Psoas muscle (tissue), 8 donors: ENCODE measurements at places on chromosomes 1 and 21. TPM values are rescaled to one million over a fixed set of nuclear protein-coding genes. Genes with fewer than 3 reads are reported as not detected.

DNA sequence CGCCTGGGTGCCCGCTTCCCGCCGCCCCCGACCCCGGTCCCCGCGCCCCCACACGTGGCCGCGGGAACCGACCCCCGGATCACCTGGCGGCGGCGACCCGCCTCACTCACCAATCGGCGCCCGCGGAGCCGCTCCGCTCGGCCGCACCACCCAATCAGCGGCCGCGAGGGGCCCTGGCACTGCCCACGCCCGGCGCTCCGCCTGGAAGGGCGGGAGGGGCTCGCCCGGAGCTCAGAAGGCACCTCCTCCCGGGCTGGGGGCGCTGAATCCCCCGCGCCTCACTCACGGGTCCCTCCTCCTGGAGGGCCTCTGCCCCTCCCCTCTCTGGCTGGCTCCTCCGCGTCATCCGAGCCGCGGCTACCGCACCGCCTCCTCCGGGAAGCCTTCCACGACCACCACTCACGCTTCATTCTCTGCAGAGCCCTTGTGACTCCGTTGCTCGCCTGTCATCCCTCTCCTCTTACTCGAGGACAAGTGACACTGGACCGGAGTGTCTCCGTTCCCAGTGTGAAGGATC is 374 bp downstream of the SH2D5 start:
- H3K27me3 ChIP-seq: peaks cover 1% of the 10 kb centered on the region
- peaks cover 7% of the 10 kb centered on the region for H3K36me3 ChIP-seq
- peak overlapping the region; percentile 73 for H3K4me3 ChIP-seq
- H3K4me1 ChIP-seq: peaks cover 8% of the 10 kb centered on the region
- DNase-seq: peak; percentile 48
- H3K27ac ChIP-seq: peak overlapping the region; percentile 79

- H3K27me3 ChIP-seq: no peaks in the 10 kb centered on the region
- H3K4me3 ChIP-seq: no peak overlapping the region
- no peaks in the 10 kb centered on the region for H3K4me1 ChIP-seq
- H3K27ac ChIP-seq: no peak overlapping the region
These were observed 481.2 kb upstream of the NR5A2 start for GRCh38 chr1:199546323-199546722.

- H3K36me3 ChIP-seq: no peaks in the 10 kb centered on the region
- no peaks in the 10 kb centered on the region for H3K27me3 ChIP-seq
- H3K4me1 ChIP-seq: peaks cover 65% of the 10 kb centered on the region
- no peak for DNase-seq
- peak overlapping the region; percentile 77 for H3K27ac ChIP-seq
These were observed 13.2 kb downstream of the TP53BP2 start for GRCh38 chr1:223832637-223832943.

DNA sequence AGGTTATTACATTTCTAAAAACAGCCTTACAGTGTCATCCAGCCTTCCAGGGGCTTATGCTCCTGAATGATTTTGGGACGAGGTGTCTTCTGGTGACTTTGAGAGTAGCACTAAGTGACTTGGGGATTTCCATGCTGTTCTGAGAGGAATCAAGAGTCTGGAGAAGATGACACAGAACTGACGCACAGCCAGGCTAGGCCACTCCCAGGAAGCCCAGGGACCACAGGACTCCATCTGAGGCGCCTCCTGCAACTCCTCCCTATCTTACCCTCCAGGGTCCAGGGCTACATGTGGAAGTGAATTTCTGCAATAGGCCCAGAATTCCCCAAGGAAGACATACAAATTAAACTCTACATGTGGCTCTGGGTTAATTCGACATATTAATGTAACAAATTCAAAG is 92.5 kb downstream of the SLC25A24 start:
- H3K4me1 ChIP-seq: no peaks in the 10 kb centered on the region
- H3K27ac ChIP-seq: no peak overlapping the region
- no peaks in the 10 kb centered on the region for H3K27me3 ChIP-seq

DNA sequence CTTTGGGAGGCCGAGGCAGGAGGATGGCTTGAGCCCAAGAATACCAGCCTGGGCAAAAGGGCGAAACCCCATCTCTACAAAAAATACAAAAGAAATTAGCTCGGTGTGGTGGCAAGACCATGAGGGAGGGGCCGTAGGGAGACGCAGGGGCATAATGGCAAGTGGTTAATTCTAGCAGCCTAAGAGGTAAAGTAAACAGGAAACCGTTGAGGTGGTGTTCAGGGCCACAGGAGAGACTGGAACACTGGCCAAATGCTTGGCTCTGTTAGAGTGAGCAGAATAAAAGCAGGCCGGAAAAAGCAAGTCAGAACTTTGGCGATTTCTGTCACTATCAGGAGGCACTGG is 89.2 kb downstream of the RIPK4 start:
- no peak overlapping the region for H3K4me3 ChIP-seq
- DNase-seq: no peak
- no peaks in the 10 kb centered on the region for H3K4me1 ChIP-seq
- H3K27me3 ChIP-seq: peaks cover 12% of the 10 kb centered on the region
- no peaks in the 10 kb centered on the region for H3K36me3 ChIP-seq

DNA sequence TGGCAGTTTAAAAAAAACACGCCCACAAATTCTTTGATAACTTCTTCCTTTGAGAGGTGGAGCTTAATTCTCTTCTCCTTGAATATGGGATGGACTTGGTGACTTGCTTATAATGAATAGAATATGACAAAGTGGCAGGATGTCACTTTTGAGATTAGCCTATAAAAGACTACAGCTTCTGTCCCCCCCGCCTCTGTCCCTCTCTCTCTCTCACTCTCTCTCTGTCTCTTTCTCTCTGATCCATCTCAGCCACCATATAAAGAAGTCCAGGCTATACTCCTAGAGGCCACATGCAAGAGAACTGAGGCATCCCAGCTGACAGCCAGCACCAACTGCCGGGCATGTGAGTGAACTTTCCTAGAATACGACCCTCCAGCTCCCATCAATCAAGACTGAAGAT is 7.7 kb upstream of the DMBX1 start:
- no peaks in the 10 kb centered on the region for H3K4me1 ChIP-seq
- H3K4me3 ChIP-seq: no peak overlapping the region
- H3K27me3 ChIP-seq: no peaks in the 10 kb centered on the region
- no peaks in the 10 kb centered on the region for H3K36me3 ChIP-seq
- DNase-seq: no peak

GRCh38 chr1:168979276-168979675 is 127.2 kb upstream of the ATP1B1 start:
- no peaks in the 10 kb centered on the region for H3K4me1 ChIP-seq
- no peak for DNase-seq
- H3K4me3 ChIP-seq: no peak overlapping the region
- H3K27me3 ChIP-seq: no peaks in the 10 kb centered on the region
- H3K36me3 ChIP-seq: no peaks in the 10 kb centered on the region

DNA sequence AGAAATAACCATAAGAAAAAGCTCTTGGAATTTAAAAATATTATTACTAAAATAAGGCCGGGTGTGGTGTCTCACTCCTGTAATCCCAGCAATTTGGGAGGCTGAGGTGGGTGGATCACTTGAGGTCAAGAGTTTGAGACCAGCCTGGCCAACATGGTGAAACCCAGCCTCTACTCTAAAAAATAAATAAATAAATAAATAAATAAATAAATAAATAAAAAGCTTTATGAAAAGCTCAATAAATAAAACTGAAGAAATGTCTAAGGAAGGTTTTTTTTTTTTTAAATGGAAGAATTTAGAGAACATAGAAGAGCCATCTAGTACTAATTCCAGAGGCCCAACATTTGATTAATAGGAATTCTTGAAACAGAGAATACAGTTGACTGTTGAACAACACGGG is 249.1 kb upstream of the PROX1 start:
- H3K4me3 ChIP-seq: no peak overlapping the region
- H3K27me3 ChIP-seq: no peaks in the 10 kb centered on the region
- DNase-seq: no peak
- H3K4me1 ChIP-seq: no peaks in the 10 kb centered on the region
- H3K27ac ChIP-seq: no peak overlapping the region
- H3K36me3 ChIP-seq: no peaks in the 10 kb centered on the region

DNA sequence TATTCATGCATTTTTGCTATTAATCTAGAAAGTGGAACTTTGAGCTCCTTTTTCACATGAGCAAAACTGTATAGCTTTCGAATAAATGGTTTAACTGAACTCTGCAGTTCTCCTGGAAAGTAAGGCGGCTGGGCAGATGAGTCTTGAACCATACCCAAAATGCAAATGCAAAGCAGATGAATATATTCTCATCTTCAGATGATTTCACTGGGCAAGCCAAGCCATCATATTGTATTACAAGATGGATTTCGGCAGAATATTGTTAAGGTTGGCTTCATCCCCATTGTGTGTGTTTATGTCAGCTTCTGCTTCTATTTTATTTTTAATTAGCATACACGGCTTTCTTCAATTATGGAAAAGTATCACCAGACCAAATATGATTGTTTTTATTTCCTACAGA is 209.6 kb downstream of the GREM2 start:
- H3K36me3 ChIP-seq: no peaks in the 10 kb centered on the region
- H3K27ac ChIP-seq: no peak overlapping the region
- no peak overlapping the region for H3K4me3 ChIP-seq
- H3K27me3 ChIP-seq: no peaks in the 10 kb centered on the region
- no peak for DNase-seq
- H3K4me1 ChIP-seq: no peaks in the 10 kb centered on the region

DNA sequence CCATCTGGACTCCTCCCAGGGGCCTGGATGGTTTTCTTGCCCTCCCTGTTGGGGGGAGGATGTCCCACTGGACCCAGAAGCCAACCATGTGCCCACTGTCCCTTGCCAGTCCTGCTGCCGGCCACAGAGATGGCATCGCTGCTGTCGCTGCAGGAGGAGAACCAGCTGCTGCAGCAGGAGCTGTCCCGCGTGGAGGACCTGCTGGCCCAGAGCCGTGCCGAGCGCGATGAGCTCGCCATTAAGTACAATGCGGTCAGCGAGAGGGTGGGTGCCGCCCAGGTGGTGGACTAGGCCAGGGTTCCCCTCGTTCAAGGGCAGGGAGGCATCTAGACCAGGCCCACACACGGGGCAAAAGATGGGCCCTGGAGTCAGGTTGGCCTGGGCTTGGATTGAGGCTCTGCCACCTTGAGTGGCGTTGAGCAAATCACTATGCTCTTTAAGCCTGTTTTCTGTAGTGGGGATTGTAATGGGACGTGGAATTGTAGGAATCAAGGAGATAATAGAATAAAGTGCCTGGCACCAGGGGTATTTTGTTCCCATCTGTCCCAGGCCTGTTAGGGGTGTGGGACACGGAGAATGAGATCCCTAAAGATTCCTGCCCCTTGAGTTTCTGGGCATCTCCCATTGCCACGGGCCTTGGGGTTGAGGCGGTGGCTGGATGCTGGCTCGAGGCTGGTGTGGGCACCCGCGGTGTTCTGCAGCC is 2.6 kb downstream of the CROCC start:
- no peak overlapping the region for H3K27ac ChIP-seq
- H3K4me1 ChIP-seq: peaks cover 7% of the 10 kb centered on the region
- H3K36me3 ChIP-seq: no peaks in the 10 kb centered on the region
- DNase-seq: peak; percentile 45

- H3K27ac ChIP-seq: no peak overlapping the region
- H3K27me3 ChIP-seq: no peaks in the 10 kb centered on the region
- H3K4me1 ChIP-seq: peaks cover 5% of the 10 kb centered on the region
- H3K4me3 ChIP-seq: no peak overlapping the region
- no peak for DNase-seq
These were observed 30.4 kb downstream of the RAP1GAP start for GRCh38 chr1:21638531-21639341.

DNA sequence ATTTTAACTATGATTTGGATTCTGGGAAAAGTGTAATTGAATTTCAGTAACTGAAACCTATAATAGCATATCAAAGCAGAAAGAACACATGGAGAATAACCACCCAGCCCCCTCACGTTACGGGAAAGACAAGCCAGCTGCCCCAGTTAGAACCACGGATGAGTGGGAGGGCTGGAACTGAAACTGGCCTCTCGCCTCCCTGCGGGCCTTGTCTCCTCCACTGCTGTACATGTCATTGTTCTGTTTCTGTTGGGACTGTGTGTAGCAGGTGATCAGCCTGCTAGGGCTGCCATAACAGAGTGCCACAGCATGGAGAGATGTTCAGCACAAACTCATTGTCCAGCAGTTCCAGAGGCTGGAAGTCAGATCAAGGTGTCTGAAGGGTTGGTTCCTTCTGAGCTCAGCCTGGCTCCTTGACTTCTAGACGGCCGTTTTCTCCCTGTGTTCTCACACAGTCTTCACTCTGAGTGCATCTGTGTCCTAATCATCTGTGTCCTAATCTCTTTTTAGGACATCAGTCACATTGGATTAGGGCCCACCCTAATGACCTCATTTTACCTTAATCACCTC is 52.4 kb downstream of the MAP3K21 start:
- no peaks in the 10 kb centered on the region for H3K27me3 ChIP-seq
- H3K36me3 ChIP-seq: no peaks in the 10 kb centered on the region
- no peak for DNase-seq
- H3K4me1 ChIP-seq: no peaks in the 10 kb centered on the region
- no peak overlapping the region for H3K4me3 ChIP-seq

DNA sequence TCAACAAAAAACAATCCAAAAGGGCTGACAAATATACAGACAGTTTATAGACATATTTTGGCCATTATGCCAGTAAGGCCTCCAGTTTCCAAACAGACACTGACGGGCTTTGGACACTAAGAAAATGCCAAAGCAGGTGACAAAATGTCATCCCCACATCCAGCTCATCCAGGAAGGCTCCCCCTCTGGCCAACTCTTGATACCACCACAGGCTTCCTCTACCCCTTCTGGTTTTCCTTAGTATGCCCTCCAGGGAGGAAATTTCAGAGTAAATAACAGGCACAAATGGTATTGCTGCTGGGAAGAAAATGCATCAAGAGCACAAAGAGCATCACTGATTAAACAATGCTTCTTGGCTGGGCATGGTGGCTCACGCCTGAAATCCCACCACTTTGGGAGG is 225.3 kb downstream of the VAV3 start:
- no peak for DNase-seq
- no peak overlapping the region for H3K27ac ChIP-seq
- no peaks in the 10 kb centered on the region for H3K27me3 ChIP-seq
- H3K4me1 ChIP-seq: no peaks in the 10 kb centered on the region
- H3K4me3 ChIP-seq: no peak overlapping the region

DNA sequence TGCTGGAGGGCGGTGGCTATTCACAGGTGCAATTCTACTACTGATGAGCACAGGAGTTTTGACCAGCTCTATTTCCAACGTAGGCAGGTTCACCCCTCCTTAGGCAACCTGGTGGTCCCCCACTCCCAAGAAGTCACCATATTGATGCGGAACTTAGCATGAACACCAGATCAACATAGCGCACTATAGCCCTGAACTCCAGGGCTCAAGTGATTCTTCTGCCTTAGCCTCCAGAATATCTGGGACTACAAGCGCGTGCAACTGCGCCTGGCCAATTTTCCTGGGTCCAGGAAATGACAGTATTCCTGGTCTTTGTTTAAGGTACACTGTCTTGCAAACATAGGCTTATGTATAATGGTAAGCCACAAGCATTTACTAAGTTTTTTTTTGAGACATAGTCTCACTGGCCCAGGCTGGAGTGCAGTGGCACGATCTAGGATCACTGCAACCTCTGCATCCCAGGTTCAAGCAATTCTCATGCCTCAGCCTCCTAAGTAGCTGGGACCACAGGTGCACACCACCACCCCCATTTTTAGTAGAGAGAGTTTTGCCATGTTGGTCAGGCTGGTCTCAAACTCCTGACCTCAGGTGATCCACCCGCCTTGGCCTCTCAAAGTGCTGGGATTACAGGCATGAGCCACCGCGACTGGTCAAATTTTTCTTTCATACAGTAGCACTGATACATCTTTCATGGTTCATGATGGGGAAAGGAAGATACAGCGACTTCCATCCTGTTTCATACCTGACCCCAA is 12.6 kb downstream of the MCL1 start:
- H3K4me1 ChIP-seq: peaks cover 80% of the 10 kb centered on the region
- H3K27me3 ChIP-seq: no peaks in the 10 kb centered on the region
- H3K36me3 ChIP-seq: peaks cover 8% of the 10 kb centered on the region

Gene FMO2
- 54.1 TPM for total RNA-seq

Gene HHIPL2
- total RNA-seq: not detected

Gene RIMS3
- 0.39 TPM for total RNA-seq

Gene CYYR1
- 8.3 TPM for total RNA-seq

Gene GNAT2
- total RNA-seq: not detected

Gene NCF2
- total RNA-seq: 2.3 TPM

Gene TRMT13
- total RNA-seq: 12.4 TPM

Gene HHAT
- 0.20 TPM for total RNA-seq
